ENCODE measurements at places on chromosomes 1 and 21.
A peak's percentile ranks its signal among the peaks of the same experiment; 100 is the strongest.

DNA sequence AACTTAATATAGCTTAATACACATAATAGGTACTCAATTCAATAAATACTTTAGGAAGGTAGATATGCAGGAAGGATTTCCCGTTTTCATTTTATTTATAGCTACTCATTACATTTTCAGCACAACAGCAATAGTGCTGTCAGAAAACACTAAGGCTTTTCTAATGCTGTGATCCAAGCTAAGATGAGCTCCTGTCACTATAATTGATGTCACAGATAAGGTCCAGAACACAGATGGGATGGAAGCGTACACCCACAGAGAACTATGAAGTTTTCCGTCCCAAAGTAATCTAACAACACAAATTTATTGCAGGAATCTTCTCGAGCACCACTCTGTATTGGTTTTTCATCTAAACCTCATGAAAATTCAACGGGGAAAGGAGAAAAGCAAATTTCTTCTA is 13.6 kb downstream of the AUNIP start:
- no peak for DNase-seq
- no peaks in the 10 kb centered on the region for H3K27me3 ChIP-seq
- peaks cover 7% of the 10 kb centered on the region for H3K4me1 ChIP-seq
- no peak overlapping the region for H3K4me3 ChIP-seq
- H3K27ac ChIP-seq, result no peak overlapping the region
- H3K36me3 ChIP-seq, result no peaks in the 10 kb centered on the region

- H3K4me1 ChIP-seq, result no peaks in the 10 kb centered on the region
- no peaks in the 10 kb centered on the region for H3K36me3 ChIP-seq
- no peak overlapping the region for H3K27ac ChIP-seq
- no peak overlapping the region for H3K4me3 ChIP-seq
Measured at GRCh38 chr1:48023488-48023887, 26.3 kb upstream of the TRABD2B start.

DNA sequence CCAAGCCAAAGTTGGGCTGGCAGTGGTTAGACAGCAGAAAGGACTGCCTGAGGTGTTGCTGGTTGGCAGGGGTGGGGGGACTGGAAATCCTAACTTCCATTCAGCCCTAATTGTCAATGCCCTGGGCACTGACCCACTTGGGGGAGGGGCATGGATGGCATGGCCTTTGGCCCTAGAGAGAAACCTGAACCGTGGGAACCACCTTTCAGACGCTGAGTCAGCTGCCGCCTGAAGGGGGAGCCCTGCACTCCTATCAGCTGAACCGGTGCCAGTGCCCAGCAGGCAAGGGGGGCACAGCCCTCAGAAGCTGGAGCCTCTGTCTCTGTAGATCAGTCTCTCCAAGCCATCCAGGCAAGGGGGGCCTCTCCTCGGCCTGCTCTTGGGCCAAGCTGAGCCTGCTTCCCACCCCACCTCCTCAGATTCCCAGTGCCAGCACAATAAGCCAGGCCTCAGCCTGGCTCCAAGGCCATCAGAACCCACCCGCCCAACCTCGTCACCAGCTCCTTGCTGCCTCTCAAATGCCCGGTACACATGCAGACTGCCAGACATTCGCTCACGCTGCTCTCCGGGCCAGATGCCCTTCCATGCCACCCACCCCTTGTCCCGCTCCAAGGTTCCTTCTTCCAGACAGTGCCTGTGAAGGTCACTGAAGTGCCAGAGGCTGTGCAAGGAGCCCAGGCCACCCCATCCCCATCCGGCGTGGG is 11.6 kb downstream of the TINAGL1 start:
- H3K36me3 ChIP-seq, result peaks cover 28% of the 10 kb centered on the region
- H3K4me1 ChIP-seq, result peaks cover 39% of the 10 kb centered on the region
- H3K4me3 ChIP-seq, result no peak overlapping the region
- H3K27me3 ChIP-seq, result no peaks in the 10 kb centered on the region
- DNase-seq, result peak; percentile 86

DNA sequence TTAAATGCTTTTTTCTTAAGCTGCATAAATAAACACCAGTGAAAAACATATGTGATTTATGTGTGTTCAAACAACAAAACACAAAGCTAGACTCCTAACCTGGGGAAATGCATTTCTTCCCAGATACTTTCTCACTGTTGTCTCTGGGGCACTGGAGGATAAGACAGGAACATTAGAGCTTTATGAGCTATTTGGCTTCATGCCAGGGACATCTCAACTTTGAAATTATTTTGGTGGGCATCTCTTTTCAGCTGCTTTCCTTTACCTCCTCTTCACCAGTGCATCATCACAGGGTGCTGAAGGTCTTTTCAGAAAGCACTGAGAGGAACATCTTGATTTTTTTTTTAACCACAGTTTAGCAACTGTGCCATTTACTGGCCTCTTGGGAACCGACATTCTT is 212.9 kb downstream of the DNM3 start:
- H3K4me1 ChIP-seq, result no peaks in the 10 kb centered on the region
- H3K27me3 ChIP-seq, result no peaks in the 10 kb centered on the region
- no peaks in the 10 kb centered on the region for H3K36me3 ChIP-seq
- DNase-seq, result no peak
- H3K4me3 ChIP-seq, result no peak overlapping the region
- H3K27ac ChIP-seq, result no peak overlapping the region

GRCh38 chr1:182633657-182634281 is 29.6 kb upstream of the RGS16 start:
- no peaks in the 10 kb centered on the region for H3K36me3 ChIP-seq
- H3K27me3 ChIP-seq, result no peaks in the 10 kb centered on the region
- H3K4me3 ChIP-seq, result no peak overlapping the region
- H3K27ac ChIP-seq, result no peak overlapping the region
- no peak for DNase-seq

DNA sequence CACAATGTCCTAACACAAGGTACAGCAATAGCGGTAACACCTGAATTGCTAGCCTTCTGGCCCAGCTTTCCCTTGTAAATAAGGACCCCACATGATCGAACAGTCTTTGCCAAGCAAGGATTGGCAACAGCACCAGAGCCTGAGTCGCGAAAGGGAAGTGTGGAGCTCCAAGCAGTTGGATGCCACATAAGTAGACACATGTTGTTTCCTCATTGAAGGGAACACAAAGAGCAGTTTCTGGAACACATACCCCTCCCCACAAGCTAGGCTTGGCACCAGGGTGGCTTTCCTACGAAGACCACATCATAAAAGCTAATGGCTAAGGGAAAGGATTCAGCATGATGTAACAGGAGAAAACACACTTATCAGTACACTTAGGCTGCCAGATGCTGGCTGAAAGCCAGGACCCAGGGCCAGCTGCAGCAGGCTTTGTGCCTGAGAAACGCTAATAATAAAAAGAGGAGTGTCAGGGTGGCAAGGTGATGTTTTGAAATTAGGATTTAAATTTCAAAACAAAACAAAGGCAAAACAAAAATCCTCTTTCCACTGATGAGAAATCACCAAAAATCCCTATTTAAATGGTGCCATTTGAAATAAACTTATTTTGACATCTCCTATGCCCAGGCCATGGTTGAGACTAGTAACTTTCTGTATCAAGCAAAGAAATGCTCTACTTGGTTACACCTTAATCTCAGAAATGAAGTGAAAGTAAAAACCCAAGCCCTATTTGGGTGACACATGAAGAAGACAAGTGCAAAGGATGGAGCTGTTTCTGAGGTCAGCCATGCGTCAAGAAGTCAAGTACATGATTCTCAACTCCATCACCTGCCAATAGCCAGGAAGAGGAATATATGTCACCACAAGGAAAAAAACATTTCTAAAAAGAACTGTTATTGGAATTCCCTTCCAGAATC is 11.9 kb upstream of the CPLANE2 start:
- no peaks in the 10 kb centered on the region for H3K27me3 ChIP-seq
- H3K27ac ChIP-seq, result peak overlapping the region; percentile 94
- H3K4me3 ChIP-seq, result no peak overlapping the region

- H3K4me3 ChIP-seq, result no peak overlapping the region
- no peak overlapping the region for H3K27ac ChIP-seq
- H3K36me3 ChIP-seq, result no peaks in the 10 kb centered on the region
Measured at GRCh38 chr1:154808909-154809262, 61.2 kb downstream of the KCNN3 start.

- no peak overlapping the region for H3K27ac ChIP-seq
- DNase-seq, result no peak
- H3K36me3 ChIP-seq, result no peaks in the 10 kb centered on the region
- H3K27me3 ChIP-seq, result no peaks in the 10 kb centered on the region
Measured at GRCh38 chr1:210413951-210414350, 85.2 kb downstream of the HHAT start.

GRCh38 chr1:51523931-51524330 is 4.9 kb upstream of the EPS15 start:
- H3K27me3 ChIP-seq, result no peaks in the 10 kb centered on the region
- H3K27ac ChIP-seq, result no peak overlapping the region
- no peak overlapping the region for H3K4me3 ChIP-seq
- H3K36me3 ChIP-seq, result no peaks in the 10 kb centered on the region

DNA sequence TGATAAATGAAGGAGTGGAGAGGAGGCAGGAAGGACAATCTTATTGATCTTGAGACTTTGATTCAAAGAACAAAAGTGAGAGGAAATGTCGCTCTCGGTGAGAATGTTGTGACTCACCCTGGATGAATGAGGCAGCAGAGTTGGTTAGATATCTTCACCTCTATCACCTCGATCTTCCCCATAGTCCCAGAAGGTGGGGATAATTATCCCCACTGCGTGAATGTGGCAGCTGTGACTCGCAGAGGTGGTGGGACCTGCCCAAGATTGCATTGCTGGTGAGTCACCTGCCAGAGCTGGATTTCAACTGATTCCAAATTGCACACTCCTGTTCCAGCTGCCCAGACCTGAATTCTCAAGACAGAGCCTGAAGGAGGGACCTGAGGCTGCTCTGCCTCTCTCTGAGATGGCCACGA is 105.0 kb downstream of the MATN1 start:
- no peaks in the 10 kb centered on the region for H3K36me3 ChIP-seq
- H3K4me3 ChIP-seq, result no peak overlapping the region
- H3K4me1 ChIP-seq, result no peaks in the 10 kb centered on the region
- H3K27ac ChIP-seq, result no peak overlapping the region

GRCh38 chr1:232810856-232811255 is 5.6 kb downstream of the MAP10 start:
- H3K36me3 ChIP-seq, result no peaks in the 10 kb centered on the region
- no peak overlapping the region for H3K27ac ChIP-seq
- peak; percentile 29 for DNase-seq
- H3K4me3 ChIP-seq, result no peak overlapping the region

DNA sequence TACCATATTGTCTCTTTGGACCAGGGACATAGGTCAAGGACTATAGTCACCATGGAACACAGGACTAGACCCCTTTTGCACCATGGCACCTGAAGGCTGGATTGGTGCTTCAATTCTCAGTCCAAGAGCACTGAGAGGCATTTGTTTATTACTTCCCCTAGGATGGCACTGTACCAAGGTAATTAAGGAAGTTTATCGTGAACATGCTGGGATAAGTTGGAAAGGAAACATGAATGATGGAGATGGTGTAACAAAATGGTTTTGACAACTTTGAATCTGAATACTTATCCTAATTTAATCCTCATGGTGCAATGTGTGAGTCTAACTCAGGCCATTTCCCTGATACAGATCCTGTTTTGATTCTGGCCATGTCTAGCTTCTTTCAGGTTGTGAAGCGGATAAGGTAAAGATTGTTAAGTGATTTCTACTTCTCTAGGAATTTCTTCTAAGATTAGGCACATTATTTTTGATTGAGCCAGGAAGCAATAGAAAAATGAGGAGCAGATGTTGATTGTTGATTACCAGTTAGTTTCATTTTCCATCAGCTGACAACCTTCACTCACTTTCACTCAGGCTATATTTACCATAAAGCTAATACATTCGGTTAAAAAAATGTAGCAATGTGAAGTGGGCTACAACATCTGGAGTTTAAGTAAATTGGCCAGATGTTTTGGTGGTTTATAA is 37.3 kb upstream of the SIPA1L2 start:
- peaks cover 9% of the 10 kb centered on the region for H3K4me1 ChIP-seq
- peak; percentile 88 for DNase-seq
- H3K27ac ChIP-seq, result no peak overlapping the region
- no peaks in the 10 kb centered on the region for H3K27me3 ChIP-seq

DNA sequence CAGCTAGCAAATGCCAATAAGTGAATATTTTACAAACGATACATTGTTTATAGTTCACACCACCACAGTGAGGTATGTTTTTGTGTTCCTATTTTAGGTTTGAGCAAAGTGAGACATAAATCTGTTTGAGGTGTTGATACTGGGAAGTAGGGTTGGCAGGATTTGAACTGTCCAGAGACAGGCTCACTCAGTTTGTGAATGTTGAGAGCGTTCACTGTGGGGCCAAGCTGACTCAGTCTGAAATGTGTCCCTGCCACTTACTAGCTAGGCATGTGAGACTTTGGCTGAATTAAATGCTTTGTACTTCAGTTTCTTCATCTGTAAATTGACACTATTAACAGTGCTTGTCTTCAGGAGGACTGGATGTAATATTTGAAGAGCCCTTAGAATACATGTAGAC is 35.1 kb downstream of the DIRAS3 start:
- no peak overlapping the region for H3K4me3 ChIP-seq
- DNase-seq, result no peak

All from endothelial cell of umbilical vein (primary cell).